ENCODE measurements at places on chromosomes 4 and X.

DNA sequence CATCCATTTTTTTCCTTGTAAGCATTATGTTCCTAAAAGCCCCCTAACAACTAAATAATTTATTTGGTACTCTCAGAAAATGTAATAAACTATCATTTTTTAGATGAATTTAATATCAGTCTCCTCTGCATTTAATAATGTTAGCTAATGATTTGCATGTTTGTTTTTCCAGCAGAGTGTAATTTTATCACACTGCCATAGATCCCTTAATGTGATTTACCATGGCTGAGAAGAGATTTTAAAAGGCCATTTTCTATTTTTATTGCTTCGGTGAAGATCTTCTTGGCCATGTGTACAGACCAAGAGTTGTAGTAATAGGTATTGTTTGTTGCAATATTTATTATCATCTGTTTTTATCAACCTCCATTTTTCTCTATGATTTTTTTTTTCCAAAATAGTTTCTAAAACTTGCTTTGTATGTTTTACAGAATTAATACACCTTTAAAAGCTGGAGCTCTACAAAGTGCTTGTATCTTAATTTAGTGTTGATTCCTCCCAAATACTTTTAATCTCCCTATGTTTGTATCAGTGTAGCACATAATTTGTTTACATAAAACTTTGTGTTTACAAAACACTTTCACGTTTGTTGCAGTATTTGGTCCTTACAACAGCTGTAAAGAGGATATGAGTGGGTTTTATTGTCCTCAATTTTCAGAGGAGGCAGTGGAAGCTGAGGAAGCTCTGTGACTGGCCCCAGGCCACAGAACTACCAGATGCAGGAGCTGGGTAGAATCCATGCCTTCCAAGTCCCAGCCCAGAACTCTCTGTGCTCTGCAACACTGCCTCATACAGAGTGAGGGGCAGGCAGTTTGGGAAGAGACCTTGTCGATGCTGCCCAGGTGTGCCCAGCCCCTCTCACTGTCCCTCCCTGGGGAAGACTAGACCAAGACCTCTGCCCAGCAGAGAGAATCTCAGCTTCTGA is 58.1 kb downstream of the FAM114A1 start:
- no peak for DNase-seq

DNA sequence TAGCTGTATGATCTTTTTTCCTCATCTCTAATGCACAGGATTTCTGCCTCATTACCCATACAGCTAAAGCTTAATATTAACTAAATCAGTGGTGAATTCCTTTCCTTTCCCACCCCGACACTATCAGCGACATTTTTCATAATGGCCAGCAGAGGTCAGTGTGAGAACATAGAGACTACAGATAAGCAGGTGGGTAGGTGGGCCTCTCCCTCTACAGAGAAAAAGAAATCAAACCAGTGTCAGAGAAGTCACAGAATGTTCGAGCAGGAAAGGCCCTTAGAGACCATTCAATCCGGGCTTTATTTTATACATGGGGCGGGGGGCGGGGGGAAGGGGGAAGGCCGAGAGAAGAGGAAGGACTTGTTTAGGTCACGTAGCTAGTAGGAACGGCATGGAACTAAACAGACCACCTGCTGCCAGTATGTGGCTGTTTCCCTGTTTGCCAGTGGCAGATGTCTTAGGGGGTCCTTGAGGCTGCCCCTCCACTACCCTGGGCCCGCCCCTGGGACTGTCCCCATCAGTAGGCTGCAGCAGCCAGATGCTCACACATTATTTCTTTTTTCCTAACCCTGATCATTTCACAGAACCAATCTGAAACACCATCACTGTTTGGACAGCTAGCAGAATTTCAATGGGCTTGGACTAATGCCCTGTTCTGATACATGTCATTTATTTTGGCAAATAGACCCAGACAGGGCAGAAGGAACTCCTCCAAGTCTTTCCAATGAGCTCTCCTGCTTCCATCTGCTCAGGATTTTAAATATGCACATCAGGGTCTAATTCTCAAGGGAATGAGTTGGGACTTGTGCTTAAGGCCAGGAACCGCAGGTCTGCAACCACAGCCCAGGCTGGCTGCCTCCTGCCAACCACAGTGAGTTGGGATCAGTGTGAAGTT is 133.4 kb downstream of the ATG4A start:
- DNase-seq, result no peak

GRCh38 chr4:41012293-41012692 is 202.0 kb downstream of the APBB2 start:
- DNase-seq, result peak; percentile 68

DNA sequence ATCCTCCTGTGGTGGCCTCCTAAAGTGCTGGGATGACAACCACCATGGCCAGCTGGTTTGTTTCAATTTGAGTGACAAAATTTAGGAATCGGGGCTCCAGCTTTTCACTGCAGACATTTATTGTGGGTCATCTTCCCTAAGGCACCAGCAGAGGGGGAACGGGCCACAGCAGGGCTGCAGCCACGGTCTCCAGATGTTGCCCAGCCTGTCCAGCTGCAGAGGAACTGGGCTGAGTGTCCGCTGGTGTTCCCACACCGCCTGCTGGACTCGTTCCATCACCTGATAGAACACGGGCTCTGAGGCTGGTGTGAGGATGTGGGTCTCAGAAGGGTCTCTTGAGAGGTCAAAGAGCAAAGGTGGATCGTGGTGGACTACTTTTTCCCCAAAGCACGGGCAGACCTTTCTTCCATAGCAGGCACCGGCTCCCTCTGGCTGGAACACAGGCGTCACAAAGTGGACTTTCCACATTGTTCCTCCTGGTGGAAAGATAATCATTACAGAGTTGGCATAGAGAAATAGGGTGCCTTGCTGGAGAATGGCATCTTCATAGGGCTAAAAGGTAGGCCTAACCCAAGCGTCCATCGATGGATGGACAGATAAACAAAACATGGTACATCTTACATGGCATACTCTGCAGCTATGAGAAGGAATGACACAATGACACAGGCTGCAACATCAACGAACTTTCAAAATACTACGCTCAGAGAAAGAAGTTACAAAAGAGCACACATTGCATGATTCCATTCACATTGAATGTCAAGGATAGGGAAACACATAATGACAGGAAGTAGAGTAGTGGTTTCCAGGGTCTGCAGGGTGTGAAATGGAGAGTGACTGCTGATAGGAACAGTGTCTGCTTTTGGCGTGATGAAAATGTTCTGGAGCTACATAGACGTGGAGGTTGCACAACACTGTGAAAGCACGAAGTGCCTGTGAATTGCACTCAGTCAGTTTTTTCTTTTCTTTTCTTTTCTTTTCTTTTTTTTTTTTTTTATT is 5.9 kb upstream of the ARSD start:
- no peak for DNase-seq

- no peak for DNase-seq
These were observed 28.4 kb downstream of the HAND2 start for GRCh38 chr4:173501592-173502150.

DNA sequence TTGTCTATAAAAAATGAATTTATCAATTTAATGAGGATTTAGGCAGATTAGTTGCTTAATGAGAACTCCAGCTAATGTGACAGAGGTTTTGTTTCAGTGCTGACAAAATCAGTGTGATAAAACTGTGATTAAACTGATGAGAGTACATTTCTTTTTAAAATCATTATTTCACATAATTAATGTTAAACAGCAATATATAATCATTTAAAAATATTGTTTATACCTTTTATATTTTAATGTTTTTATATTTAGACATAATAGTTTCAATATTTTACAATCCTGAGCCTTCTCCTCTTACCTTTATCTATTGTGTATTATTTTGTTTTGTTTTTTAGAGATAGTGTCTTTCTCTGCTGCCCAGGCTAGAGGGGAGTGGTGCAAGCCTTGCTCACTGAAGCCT is 47.1 kb upstream of the MAB21L2 start:
- no peak for DNase-seq

DNA sequence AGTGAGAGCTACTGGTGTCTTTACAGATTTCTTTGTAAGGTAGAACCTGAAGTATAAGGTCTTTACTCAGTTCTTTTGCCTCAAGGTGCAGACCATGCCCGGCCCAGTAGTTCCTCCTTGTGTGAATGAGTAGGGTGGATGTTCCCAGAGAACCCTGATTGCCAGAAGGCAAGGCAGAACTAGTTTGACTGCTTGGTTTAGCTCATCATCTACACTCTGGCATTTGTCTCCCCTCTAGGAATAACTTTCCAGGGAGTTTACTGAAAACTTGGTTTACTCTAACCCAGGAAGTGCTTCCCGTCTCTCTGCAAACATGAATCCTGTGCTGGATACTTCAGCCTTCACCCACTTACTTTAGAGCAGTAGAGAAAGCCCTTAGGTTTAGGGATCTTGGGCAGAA is 29.1 kb downstream of the MCUB start:
- DNase-seq, result no peak

DNA sequence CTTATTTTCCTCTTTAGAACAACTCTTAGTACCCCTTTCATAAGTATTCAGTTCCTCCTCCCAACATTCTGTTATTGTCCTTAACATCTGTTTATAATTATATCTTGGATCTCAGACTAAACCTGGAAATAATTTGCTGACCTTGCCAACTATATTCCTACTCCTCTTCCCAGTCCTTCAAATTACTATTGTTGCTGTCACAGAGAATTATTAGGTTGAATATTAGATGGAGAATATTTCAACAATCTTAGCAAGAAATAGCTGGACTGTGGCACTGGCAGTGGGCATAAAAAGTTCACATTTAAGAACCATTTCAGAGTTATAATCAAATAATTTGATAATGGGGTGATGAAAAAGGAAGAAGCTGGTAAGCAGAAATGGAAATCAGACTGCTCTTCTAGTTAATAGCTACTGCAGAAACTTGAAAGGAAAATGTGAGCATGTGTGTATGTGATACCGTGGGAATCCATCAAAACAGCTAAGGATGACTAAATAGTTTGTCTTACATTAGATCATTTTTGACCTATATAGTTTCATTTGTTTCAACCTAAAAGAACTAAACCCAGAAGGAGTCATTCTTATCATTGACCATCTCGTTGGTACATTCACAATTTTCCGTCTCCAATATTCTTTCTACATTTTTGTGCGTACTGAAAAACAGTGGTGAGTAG is 43.3 kb upstream of the PRDM8 start:
- no peak for DNase-seq

DNA sequence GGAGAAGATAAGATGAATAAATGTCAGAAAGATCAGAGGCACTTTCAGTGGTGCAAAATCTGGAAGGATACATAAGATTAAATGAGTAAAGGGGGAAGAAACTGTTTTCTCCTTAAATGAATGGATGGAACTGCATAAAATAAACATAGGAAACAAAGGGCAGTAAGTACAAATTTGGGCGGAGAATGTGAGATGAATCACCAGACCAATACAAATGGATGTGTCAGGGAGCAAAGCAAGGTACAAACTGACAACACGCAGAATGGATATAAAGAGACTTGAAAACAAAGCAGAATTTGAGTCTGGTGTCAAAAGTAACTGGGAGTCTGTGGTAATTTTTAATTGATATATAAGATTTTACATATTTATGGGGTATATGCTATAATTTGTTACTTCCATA is 175.3 kb upstream of the PCDH18 start:
- peak; percentile 43 for DNase-seq

DNA sequence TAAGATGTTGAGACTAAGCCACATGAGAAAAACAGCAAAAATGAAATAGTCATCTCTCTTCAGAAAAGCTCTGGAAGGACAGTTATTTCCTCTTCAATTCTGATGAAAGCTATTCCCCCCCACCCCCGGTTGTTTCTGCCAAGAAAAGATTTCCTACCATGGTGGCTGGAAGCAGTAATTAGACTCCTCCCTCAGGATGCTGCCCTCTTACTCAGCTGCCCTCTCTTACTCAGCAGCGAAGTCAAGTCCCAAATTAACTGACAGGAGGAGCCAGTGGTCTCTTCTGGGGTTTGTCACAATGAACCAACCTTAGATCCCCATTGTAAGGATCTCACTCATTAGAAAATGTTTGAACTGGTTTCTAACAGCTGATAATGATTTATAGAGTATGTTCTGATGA is 38.0 kb downstream of the GPM6B start:
- peak; percentile 87 for DNase-seq

DNA sequence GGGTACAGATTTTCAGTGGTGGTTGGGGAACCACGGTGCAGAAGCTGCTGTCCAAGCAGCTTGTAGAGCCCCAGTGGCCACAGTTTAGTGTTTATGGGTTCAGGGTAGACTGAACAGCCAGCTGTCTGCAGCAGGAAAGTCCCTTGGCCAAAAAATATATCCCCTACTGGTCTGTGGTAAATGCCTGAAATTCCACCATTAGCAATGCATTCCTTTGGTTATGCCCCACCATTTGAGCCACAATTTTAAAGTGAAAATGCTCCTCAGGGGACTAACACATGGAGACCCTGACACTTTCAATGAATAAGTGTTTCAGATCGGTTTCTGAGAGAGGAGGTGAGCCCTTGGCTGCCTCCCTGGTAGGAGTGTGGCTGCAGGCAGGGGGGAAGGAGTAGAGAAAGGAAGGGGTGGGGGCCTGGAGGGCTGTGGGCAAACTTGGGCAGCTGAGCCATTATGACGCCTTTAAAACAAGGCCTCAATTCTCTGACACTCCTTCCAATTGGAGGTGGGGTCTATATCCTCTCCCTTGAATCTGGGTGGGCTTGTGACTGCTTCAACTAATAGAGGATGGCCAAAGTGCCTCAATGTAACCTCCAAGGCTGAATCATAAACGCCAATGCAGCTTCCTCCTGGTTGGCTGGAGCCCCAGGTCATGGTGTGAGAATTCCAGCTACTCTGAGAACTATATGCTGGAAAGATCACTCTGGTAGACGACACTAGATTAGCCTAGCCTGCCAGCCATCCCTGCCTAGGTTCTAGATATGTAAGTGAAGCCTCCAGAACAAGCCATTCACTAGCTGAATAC is 75.8 kb upstream of the ATP6AP2 start:
- peak; percentile 89 for DNase-seq

DNA sequence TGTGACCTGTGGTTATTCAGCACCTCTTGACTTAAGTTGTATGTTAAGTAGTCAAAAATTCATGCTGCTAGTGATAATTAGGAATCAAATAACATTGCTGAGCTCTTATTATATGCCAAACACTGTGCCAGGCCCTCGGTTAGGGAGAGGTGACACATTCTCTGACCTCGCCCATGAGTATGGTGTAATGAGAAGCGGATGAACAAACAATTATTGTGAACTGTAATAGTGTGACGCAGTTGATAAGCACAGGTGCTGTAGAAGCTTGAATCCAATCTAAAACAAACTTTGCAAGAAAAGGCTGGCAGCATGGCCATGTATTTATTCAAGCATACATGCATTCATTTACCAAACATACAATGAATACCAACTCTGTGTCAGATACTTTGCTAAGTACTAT is 303.5 kb upstream of the HS3ST1 start:
- DNase-seq, result no peak

All from osteoblast (primary cell).